ENCODE measurements at places on chromosomes 7 and 10. TPM values are rescaled to one million over a fixed set of nuclear protein-coding genes. Genes with fewer than 3 reads are reported as not detected.

Gene CAMK1D
- total RNA-seq: 77.3 TPM

Gene SLC13A4
- not detected for total RNA-seq

Gene OR2A12
- total RNA-seq: not detected

Gene SYNPO2L
- total RNA-seq: not detected

Gene ATOH7
- total RNA-seq: not detected

GRCh38 chr7:37541810-37542443 is 93.3 kb upstream of the ELMO1 start:
- no peak for DNase-seq

GRCh38 chr7:45391618-45392451 is 182.3 kb upstream of the ADCY1 start:
- no peak for DNase-seq

- DNase-seq: no peak
Measured at GRCh38 chr10:61937631-61938351, 36.3 kb downstream of the ARID5B start.

DNA sequence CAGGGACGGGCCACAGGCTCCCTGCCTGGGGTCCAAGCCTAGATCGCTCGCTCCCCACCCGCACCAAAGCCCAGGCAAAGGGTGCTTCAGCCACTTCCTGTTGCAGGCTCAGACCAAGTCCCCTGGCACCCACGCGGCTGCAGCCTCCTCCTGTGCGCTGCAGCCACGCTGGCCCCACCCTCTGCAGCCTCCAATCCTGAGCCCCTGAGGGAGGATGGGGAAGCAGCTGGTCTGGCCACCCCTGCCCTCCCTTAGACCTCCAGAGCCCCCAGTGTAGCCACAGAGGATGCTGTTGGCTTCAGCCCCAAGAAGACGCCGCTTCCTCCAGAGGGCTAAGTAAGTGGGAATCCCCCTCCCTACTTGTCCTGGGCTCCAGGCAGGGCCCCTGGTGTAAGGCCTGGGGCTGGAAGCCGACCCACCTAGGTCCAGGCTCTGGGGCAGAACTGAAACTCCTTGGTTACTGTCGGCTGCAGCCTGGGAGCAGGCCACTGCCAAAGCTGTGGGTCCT is 9.4 kb downstream of the LIMK1 start:
- DNase-seq: peak; percentile 64

DNA sequence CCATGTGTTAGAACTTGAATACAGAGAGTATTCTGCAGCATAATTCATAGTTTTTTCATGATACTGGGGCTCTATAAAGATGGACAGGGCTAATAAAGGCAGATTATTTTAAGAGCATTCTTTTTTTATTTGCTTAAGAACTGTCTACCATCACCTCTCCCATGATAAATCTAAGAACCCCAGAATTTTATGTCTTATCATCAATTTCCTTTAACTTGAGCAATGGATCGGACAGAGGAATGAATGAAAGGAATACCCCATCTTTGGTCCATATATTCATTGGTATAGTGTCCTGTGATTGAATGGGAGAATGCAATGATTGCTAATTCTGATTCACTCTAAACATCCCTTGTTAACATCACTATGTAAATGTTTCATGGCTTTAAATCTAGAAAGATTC is 946.3 kb upstream of the LRRN3 start:
- DNase-seq: no peak

- no peak for DNase-seq
Measured at GRCh38 chr10:89644691-89644966, 413 bp downstream of the PANK1 start.

DNA sequence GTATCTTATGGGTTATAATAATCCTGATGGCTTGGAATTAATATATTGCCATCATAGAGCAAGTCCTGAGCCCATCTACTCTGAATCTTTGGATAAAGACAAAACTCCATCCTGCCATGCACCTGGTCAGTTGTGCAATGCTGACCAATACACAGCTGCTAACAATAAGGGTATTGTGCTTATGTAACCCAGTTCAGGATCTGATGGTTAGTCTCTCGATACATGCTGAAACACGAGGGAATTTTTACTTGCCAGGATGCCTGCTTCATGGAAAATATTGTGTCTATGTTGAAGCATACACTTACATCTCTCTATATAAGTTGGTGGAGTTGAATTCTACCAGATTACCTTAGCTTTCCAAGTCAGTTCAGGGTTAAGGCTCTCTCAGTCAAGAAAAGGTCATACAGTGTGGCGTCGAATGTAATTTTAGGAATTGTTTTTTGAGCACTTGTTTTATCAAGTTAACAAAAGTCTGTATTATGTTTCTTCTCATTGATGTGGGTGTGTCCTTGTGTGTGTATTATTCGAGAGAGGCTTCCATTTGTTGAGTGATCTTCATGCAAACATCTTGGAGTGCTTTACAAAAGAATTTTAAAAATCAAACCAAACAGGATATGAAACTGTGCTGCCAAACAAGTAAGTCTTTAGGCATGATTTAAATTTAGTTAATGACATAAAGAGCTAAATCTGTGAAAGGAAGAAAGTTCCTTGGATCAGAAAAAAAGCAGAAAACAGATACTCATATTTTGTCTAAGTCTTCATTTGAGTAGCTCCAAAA is 449.1 kb downstream of the SUGCT start:
- DNase-seq: no peak

DNA sequence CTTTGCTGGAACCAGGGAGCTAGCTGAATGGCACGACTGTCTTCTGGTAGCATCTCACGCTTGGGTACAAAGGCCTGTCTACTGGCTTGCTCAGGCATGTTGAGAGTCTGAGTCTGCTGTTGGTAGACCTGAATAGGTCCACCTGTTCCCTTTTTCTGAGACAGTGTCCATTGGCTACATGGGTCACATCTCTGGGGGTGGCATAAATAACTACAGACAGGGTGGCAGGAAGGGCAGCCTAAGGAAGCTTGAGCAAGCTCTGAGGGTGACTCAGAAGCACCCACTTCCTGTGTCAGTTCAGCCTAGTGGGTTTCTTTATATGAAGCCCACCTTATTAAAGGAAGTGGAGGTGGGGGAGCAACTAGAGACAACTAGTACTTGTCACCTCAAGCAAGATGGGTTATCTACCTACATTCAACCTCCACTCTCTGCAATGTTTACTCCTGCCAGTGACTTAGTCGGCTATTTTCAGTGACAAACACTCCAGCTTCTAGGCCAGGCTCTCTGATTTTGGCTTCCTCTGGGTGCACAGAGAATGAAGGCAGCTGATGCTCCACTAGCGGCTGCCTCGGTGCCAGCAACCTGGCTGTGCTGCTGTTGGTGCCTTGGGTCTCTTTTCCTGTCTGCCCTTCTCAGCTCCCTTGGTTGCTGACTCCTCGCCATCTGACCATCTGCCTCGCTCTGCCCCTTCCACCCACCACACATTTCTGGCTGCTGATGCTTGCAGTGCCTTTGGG is 5.7 kb upstream of the ZYX start:
- DNase-seq: peak; percentile 30

GRCh38 chr10:48803801-48804584 is 119.3 kb downstream of the WDFY4 start:
- no peak for DNase-seq

- no peak for DNase-seq
Measured at GRCh38 chr7:53603461-53603860, 568.0 kb downstream of the POM121L12 start.

DNA sequence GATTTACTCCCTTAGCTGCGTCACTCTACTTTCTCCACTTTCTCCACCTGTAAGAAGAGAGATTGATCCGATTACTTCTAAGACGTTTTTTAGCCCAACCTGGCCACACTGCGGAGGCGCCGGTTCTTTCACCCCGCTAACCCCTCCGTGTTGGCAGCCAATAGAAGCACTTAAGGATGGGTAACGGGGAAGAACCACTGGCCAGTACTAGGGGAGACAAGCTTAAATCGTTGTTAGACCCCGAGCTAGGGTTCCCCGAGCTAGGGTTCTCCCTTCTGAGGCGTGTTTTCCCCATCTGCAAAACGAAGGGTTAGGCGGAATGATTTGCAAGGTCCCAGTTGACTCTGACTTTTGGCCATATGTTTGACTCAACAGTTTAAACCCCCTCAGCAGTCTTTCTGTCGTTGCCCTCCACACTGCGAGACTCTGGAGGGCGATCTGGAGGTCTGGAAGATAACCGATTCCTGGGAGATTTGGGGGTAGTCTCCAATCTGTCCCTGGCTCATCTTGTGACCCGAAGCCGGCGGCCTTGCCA is 644 bp downstream of the UMAD1 start:
- DNase-seq: no peak

- no peak for DNase-seq
Measured at GRCh38 chr10:11176746-11177145, 159.1 kb downstream of the CELF2 start.

GRCh38 chr7:37283716-37284115 is 164.9 kb downstream of the ELMO1 start:
- DNase-seq: no peak

GRCh38 chr7:124085179-124085578 is 52.3 kb upstream of the TMEM229A start:
- no peak for DNase-seq

GRCh38 chr10:101292194-101293006 is 61.6 kb upstream of the BTRC start:
- DNase-seq: peak; percentile 38

GRCh38 chr10:68231106-68231816 is 652 bp downstream of the ATOH7 start:
- DNase-seq: peak; percentile 65

GRCh38 chr10:48604039-48604990 is 558 bp downstream of the ARHGAP22 start:
- no peak for DNase-seq

DNA sequence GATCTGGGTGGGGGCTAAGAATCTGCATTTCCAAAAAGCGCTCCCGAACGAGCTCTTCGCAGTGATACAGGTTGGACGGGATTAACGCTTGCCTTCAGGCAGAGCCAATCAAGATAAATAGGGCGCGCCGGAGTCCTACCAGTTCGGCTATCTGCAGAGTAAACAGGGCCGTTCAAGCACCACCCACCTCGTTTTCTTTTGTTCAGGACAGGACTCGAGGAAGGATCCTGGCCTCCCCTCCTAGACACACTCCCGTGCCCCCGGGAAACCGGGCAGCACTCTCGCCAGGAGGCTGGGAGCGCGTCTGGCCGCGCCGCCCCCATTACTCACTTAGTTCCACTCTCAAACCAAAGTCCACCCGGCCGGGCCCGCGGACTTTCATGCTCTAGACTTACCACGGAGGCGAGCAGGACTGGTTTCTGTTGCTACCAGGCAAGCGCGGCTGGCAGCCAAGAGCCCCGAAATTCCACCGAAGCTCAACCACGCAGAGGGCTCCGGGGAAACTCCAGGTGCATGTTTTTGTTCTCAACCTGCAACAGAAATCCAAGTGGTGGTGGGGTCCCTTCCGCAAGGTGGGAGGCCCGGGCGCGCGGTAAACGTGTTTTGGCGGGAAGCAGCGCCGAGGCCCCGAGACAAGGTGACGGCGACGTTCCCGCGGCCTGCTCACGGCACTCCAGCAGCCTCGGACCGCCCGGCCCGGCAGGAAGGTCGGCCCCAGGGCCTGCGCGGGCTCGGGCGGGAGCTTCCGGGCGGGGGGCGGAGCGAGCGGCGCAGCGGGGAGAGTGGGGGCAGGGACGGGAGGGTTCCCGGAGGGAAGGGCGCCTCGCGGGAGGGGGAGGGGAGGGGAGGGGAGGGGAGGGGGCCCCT is 12.7 kb downstream of the HNRNPF start:
- DNase-seq: peak; percentile 72

DNA sequence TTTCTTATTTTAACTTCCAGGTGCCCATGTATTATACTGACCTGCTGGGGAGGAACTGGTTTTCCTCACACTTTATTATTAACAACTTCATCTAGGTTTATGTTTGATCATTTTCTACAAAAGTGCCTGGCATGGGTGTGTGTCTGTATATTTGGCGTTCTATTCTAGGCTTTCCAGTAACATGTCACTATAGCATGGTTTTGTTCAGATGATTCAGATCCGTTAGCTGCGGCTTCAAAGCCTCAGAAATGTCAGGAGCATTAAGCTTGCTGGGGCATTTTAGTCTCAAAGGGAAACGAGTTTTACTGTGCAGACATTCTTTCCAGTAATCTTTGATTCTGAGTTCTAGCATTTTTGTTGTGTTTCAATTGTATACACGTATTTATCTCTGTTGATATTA is 2.3 kb downstream of the INPP5A start:
- no peak for DNase-seq

GRCh38 chr7:30751696-30752273 is at the start of gene INMT:
TSS of gene INMT (plus strand) at chr7:30752135. CDS start at chr7:30752151, 16 bp downstream.
- no peak for DNase-seq

- peak; percentile 75 for DNase-seq
Measured at GRCh38 chr10:26697163-26697921, at the start of gene PDSS1. TSS of gene PDSS1 (plus strand) at chr10:26697701. CDS start at chr10:26697712, 11 bp downstream.

DNA sequence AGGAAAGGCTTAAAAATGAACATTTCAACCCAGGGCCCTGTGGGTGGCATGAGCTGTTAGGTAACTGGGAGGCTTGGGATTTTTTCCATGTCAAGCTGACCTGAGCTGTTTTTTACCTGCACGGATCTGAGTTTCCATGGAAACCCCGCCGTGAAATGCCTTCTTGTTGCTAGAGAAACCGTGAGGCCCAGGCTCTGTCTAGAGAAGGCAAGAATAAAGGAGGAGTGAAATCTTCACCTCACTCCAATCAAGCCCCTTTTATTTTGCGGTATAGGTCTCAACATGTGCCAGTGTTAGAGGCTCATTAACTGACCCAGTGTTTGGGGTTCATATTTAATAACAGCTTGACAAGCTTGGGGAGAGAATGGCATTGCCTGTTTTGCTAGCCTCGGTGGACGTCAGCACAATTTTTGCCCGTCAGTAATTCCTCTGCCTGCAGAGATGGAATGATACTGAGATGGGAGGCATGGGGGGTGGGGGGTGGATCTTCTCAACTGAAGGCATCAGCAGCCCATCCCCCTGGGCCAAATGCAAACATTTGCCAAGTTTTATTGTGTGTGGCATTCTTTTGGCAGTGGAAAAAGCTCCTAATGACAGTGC is 48.9 kb upstream of the PDCD4 start:
- no peak for DNase-seq

GRCh38 chr10:93719901-93720300 is 17.5 kb upstream of the FRA10AC1 start:
- DNase-seq: no peak

GRCh38 chr7:15780271-15780670 is 93.8 kb upstream of the MEOX2 start:
- DNase-seq: no peak

DNA sequence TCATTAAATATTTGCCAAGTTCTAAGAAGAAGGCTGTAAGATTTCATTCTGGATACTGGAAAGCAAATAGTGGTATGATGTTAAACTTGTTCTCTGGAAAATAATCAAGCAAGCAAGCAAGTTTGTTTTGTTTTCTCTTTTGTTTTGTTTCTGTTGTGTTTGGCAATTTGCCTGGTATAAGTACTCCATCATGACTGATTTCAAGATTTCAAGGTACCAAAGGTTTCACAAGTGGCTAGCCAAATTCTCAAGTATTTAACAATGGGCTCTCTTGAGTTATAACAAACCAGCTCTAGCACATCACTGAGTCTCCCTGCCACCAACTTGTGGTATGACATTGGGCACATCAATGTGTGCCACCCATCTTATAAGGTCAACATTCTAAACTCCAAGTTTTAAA is 151.7 kb upstream of the IGFBP3 start:
- no peak for DNase-seq

DNA sequence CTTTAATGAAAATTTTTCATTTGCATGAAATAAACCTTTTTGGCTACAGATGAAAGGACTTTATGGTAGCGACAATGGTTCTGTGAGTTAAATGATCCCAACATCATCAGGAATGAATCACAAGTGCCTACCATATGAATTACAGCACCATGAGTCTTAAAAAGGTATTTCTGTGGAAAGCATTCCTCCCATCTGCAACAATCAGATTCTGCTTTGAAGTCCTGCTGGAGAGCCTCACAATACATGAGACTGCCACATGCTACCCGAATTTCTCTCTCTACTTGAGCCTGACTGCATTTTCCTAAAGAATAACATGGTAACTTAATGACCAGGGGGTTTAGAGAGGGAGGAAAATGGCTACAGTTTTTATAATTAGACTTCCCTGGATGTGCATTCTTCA is 190.3 kb downstream of the TWIST1 start:
- DNase-seq: no peak

Measured in B cell (primary cell).